ENCODE measurements at places on chromosomes 2 and 18.

DNA sequence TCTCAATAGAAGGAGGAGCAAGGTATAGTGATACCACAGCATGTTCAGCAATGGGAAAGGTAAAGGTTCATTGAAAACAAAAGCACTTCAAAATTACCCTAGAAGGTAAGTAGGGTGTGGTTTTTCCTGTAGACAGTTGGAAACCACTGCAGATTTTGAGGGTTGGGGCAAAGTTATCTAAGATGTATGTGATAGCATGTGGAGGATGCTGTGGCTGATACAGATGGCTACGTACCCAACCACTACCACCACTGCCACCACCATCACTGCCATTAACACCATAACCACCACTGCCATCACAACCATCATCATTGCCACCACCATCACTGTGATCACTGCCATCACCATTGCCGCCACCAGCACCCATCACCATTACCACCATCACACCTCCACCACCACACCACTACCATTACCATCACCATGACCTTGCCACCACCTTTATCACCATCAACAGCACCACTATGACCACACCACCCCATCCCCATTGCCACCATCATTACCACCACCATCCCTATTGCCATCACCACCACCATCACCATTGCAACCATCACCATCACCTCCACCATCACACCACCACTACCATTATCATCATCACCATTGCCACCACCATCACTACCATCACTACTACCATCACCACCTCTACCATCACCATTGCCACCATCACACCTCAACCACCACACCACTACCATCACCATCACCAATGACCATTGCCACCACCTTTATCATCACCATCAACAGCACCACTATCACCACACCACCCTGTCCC, 3.7 kb downstream of the TMSB10 start:
- DNase-seq = no peak

- no peak for DNase-seq
Measured at GRCh38 chr2:27730261-27730662, 41.3 kb upstream of the MRPL33 start.

DNA sequence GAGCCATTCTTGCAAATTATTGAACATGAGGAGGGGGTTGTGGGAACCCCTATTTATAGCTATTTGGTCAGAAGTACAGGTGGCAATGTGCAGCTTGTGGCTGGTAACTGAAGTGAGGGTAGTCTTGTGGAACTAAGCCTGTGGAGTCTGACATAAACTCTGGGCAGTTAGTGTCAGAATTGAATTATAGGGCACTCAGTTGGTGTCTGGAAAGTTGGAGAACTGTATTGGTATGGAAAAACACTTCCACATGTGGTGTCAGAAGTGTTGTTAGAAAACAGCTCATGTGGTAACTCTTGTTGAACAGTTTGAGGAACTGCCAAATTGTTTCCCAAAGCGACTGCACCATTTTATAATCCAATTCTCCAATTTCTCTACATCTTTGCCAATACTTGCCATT, 7.5 kb downstream of the RALBP1 start:
- DNase-seq = no peak

DNA sequence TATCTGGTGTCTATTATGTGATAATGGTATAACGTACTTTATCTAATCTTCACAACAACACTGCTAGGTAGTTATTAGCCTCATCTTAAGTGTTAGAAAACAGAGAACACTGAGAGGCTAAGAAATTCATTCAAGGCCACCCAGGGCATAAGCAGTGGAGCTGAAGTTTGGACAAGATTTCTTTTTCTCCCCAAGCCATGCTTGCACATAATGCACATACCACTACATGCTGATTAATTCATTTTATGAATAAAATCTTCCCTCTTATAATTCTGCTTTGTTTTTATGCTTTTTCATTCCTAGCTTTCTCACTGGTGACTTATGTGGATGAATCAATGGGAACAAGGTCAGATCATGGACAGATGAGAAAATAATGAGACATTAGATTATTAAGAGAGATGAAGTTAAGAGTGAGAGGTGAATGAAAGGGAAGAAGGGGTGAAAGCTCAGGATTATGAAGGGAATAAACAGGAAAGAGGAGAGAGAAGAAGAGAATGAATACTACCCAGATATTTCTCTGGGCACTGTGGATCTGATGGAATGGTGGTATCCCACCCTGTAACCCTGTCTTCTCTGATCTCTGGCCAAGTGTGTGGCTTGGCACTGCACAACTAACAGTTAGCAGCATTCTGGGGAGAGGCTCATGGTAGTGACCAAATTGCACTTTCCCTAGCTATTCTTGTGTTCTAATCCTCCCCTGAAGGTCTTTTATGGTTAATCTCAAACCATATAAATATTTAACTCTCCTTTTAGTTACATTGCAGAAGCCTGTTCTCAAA, 17.7 kb upstream of the GALNT3 start:
- no peak for DNase-seq

- DNase-seq = no peak
Measured at GRCh38 chr2:62406573-62407043, 99.4 kb downstream of the TMEM17 start.

DNA sequence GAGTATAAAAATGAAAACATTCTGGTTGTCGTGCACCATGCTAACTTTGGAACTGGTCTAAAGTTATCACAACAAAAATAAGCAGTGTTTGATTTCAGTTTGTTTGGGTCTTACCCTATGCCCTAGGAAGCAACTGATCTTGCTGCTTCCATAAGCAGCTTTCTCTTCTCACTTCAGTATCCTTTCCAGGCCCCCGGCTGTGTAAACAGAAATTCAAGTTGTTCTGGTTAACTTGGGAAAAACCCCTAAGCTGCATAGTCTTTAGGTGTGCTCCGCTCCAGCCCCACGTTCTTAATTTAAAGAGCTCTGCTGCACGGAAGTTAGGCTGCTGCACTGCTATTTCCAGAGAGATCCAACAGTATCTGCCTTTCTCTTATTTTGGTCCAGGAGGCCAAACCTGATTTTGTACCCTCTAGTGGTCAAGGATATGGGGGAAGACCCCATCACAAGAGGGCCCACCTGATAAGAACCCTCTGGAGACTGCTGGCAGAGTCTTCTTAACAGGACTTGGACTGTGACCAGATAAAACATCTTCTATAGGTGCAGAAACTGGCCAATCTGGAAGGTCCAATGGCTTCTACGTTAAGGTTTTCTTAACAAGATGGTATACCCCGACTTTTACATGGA, 69.1 kb downstream of the FEZ2 start:
- no peak for DNase-seq

GRCh38 chr2:104434318-104434792, 419.6 kb upstream of the POU3F3 start:
- DNase-seq = peak; percentile 53

DNA sequence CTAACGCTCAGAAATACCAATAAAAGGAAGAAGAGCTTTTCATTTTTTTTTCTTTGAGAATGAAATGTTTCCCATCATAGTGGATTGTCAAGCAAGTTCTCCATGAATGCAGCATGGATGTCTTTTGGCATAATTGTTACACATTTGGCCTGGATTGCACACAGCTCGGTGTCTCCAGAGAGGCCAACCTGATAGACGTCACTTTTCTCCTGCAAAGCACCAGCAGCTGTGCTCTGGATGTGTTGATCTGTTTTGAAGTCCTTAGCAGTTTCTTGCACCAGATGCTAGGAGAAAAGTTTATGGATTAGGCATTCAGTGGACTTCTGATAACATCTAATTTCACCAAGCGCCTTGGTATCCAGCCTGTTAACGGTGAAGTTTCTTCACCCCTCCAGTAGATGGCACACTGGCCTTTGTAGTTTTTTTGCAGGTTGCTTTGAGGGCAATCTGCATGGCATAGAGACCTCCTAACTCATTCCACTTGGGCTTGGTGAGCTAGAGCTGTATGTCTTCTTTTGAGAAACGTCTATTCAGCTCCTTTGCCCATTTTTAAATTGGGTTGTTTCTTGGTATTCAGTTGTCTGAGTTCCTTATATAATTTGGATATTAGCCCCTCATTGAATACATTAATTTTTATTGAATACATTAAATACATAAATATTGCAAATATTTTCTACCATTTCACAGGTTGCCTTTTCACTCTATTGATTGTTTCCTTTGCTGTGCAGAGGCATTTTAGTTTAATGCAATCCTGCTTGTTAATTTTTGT, 59.7 kb downstream of the PTH2R start:
- peak; percentile 57 for DNase-seq

DNA sequence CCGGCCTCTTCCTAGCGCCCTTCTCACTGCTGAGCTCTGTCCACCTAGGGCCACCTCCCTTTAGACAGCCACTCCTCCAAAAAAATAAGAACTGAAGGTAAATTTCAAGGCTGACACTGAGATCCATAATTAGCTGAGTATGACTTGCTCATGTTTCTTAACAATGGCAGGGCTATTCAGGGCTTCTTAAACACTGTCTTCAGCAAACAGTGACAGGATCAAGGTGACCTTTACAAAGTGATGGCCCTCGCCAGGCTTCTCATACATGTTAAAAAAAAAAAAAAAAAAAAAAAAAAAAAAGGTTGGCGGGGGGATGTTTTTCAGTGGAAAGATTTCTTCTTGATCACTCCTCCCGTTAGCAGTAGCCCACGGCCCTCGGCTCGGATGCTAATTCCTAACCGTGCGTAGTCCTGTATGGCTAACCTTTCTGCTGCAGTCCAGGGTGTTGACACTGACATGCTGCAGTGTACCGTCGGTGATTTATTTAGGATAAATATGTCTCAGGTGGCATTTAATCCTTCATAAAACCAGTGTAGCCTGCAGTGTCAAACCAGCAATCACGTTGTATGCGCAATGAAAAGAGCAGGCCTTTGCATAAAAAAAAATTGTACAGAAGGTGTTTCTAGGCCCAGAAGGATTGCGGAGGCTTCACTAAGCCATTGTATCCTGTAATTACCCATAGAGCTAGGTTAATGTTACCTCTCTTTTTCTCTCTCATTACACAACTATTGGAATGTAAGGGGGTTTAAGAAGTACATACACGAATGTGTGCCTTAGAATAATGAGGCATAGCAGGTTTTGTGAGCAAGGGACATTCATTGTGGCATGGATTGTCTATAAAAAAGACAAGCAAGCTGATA, 142.7 kb downstream of the PTGR3 start:
- DNase-seq = no peak

DNA sequence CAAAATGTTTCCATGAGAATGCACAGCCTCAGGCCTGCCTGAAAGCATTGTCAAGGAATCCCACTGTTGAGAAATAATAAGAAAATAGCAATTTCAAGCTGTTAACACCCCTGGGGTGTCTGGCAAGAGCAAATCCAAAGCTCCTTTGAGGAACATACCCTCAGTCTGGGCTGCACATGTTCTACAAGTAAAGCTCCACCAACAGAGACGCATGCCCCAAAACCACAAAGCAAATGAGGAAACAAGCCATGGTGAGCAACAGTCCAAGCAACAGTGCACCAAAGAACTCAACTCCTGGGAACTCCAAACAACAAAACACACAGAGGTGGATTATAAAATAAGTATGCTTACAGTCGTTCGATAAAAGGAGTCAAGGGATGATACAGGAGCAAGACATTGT, 40.3 kb downstream of the CYP27C1 start:
- DNase-seq = no peak

DNA sequence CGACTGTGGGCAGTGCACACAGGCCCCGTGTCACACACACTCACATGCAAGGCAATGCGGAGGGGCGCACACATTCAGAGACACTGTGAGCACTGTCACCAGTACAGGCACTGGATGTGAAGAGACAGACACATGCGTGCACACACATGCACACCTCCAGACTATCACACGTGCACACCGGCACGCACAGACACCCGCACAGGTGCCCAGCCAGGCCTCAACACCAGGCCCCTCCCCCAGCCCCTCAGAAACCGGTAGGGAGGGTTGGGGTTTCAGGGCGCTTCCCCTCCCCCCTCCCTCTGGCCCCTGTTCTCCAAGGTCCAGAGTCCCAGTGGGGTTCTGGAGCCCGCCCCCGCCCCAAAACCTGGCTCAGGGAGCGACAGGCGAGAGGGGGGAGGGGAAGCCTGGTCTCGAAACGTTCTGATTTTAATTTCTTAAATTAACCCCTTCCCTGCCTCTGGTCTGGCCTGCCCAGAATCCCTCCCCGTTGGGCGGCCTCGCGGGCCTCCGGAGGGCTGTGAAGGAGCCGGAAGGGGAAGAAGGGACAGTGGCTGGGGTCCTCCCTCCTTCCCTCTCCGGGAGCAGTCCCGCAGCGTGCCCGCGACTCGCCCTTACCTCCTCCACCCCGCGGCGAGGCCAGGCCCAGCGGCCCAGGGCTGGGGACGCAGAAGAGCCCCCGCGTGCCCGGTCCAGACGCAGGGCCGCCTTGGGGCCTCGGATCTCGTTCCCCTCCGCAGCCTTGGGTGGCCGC, 558 bp downstream of the FBXO41 start:
- DNase-seq = no peak

DNA sequence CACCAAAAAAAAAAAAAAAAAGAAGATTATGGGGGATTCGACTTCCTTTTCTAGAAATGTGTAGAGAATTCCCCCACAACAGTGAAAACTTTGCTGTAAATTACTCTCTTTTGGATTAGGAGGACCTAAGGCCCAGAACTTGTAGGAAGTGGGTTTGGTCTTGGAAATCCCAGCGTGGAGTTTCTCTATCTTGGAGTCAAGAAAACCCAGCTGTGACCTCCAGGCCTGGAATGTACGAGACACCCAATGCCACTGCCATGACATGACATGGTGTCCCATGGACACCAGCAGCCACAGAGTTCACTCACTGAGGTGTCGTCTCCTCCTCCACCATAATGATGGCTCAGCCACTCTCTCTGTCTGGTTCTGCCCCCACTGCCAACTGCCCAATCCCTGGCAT, 202.3 kb downstream of the ALPK2 start:
- no peak for DNase-seq

DNA sequence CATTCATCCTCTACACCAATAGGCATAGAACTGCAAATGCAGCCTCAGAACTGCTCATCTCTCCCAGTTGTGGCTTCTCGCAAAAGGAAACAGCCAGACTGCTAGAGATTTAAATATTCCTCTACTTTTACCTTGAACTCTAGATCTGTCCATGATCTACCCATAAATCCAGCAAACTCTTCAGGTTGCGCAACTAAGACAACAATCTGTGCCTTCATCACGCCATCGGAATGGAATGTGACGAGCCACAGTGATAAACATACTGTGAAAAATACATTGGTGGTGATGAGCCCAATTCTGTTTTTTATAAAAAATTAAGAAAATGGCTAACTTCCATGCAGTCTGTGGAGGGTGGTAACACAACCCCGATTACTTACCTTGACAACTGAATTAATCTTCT, 626.7 kb downstream of the LRRTM4 start:
- no peak for DNase-seq

DNA sequence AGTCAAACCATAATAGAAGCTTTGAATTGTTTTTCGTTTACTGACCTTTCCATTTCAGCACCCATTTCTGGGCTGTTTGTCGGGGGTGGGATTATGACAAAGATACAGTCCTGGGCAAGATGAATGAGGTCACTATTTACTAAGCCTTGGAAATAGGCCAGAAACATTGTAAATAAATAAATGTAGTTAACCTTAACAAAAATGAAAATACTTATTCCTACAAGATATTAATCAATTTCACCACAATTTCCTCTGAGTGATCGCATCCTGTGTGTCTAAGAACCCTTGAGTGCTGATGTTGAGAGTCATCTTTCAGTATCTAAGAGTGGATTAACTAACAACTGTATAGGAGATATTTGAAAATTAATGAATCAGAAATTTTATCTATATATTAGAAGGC, 14.0 kb downstream of the ITGA4 start:
- DNase-seq = no peak
